ENCODE measurements at places on chromosomes 1 and 21. TPM values are rescaled to one million over a fixed set of nuclear protein-coding genes. Genes with fewer than 3 reads are reported as not detected.

The LRRC39 gene
- 0.34 TPM for total RNA-seq

- H3K4me3 ChIP-seq, result peak overlapping the region; percentile 99
- H3K27ac ChIP-seq, result peak overlapping the region; percentile 98
- H3K36me3 ChIP-seq, result peaks cover 25% of the 10 kb centered on the region
- peak; percentile 93 for DNase-seq
- H3K27me3 ChIP-seq, result no peaks in the 10 kb centered on the region
Measured at GRCh38 chr1:111203681-111204200, 3.3 kb upstream of the DENND2D start.

The TSSK3 gene
- total RNA-seq, result 0.90 TPM

The FAM177B gene
- not detected for total RNA-seq

The FCN3 gene
- not detected for total RNA-seq

The LENEP gene
- total RNA-seq, result not detected

The KRTAP13-2 gene
- total RNA-seq, result not detected

The KLF17 gene
- total RNA-seq, result not detected

- no peaks in the 10 kb centered on the region for H3K27me3 ChIP-seq
- DNase-seq, result peak; percentile 29
- H3K27ac ChIP-seq, result no peak overlapping the region
- H3K36me3 ChIP-seq, result peaks cover 3% of the 10 kb centered on the region
- peaks cover 77% of the 10 kb centered on the region for H3K4me1 ChIP-seq
Measured at GRCh38 chr21:41366522-41367151, 4.8 kb downstream of the MX2 start.

GRCh38 chr1:8095584-8095983, 69.5 kb upstream of the ERRFI1 start:
- H3K27me3 ChIP-seq, result peaks cover 14% of the 10 kb centered on the region
- H3K4me1 ChIP-seq, result peaks cover 31% of the 10 kb centered on the region
- no peaks in the 10 kb centered on the region for H3K36me3 ChIP-seq
- no peak for DNase-seq
- no peak overlapping the region for H3K4me3 ChIP-seq

GRCh38 chr1:156436141-156437036, 64.2 kb downstream of the MEF2D start:
- H3K36me3 ChIP-seq, result no peaks in the 10 kb centered on the region
- H3K4me3 ChIP-seq, result peak overlapping the region; percentile 24
- peaks cover 52% of the 10 kb centered on the region for H3K4me1 ChIP-seq
- no peak overlapping the region for H3K27ac ChIP-seq
- no peak for DNase-seq

DNA sequence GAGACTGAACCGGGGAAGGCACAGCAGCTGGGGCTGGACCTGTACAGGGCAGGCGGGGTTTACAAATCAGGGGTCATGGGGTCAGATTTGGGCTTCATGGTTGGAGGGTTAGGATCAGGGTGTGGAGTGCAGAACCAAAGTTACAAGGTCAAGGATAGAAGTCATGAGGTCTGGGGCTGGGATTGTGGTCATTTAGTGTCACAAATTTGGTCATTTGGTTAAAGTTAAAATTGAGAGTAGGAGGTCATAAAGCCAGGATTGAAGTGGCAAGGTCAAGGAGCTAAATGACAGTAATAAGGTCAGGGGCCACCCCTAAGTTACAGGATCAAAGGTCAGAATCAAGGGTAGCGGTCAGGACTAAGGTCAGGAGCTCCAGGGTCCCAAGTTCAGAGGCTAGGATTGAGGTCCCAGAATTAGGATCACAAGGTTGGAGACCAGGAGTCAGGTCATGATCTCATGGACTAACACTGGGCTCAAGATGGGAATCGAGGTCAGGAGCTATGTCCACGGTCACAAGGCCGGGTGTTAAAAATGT, 20.4 kb downstream of the SERINC2 start:
- H3K4me3 ChIP-seq, result no peak overlapping the region
- H3K36me3 ChIP-seq, result no peaks in the 10 kb centered on the region
- H3K4me1 ChIP-seq, result no peaks in the 10 kb centered on the region
- no peak for DNase-seq
- H3K27me3 ChIP-seq, result no peaks in the 10 kb centered on the region

The TCEA3 gene
- 8.3 TPM for total RNA-seq

DNA sequence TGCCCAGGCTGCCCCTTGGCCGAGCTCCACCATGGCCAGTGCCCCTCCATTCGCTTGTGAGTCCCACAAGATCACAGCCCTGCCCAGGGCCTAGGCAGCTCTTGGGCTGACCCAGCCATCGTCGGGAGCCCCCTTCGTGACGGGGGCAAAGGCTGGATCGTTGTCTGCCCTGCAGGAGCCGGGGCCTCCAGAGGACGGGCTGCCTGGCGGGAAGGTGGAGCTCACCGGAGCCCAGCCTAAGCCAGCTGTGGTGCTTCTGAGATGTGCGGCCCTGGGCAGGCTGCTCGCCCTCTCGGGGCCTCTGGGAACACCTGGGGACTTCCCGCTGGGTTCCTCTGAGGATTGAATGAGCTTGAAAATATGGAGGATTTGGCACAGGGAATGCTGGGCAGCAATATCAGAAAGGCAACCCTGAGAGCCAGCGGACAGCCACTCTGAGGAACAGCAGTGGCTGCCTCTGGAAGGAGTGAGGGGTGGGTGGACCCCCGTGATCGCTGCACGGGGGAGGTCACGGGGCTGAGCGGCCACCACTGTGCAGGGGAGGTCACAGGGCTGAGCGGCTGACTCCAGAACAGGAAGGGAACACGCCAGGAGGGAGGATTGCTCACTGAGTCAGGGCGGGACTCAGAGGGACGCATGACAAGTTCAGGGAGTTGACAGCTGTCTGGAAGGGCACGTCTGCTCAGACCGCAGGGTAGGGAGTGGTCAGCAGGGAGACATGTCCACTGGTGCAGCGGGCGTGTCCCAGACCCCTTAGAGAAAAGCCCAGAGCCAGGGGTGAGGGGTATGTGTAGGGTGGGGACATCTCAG, 19.3 kb downstream of the TP73 start:
- no peak for DNase-seq
- H3K36me3 ChIP-seq, result no peaks in the 10 kb centered on the region
- H3K27me3 ChIP-seq, result peaks cover 14% of the 10 kb centered on the region
- H3K4me3 ChIP-seq, result no peak overlapping the region
- H3K27ac ChIP-seq, result no peak overlapping the region

- no peak for DNase-seq
- H3K27ac ChIP-seq, result no peak overlapping the region
- H3K4me3 ChIP-seq, result no peak overlapping the region
- H3K27me3 ChIP-seq, result peaks cover 5% of the 10 kb centered on the region
- no peaks in the 10 kb centered on the region for H3K36me3 ChIP-seq
Measured at GRCh38 chr1:47761201-47761930, 235.8 kb downstream of the TRABD2B start.

GRCh38 chr1:110218739-110219138, 8.6 kb downstream of the KCNC4 start:
- DNase-seq, result no peak
- H3K27me3 ChIP-seq, result no peaks in the 10 kb centered on the region
- H3K4me3 ChIP-seq, result no peak overlapping the region
- peaks cover 3% of the 10 kb centered on the region for H3K36me3 ChIP-seq
- H3K27ac ChIP-seq, result no peak overlapping the region

- peaks cover 5% of the 10 kb centered on the region for H3K36me3 ChIP-seq
- no peak overlapping the region for H3K27ac ChIP-seq
- no peak for DNase-seq
- H3K27me3 ChIP-seq, result no peaks in the 10 kb centered on the region
Measured at GRCh38 chr1:110859062-110859461, 13.9 kb upstream of the CD53 start.

- H3K4me3 ChIP-seq, result no peak overlapping the region
- H3K27me3 ChIP-seq, result no peaks in the 10 kb centered on the region
- H3K27ac ChIP-seq, result no peak overlapping the region
- no peaks in the 10 kb centered on the region for H3K36me3 ChIP-seq
- no peaks in the 10 kb centered on the region for H3K4me1 ChIP-seq
- no peak for DNase-seq
Measured at GRCh38 chr1:78712467-78713051, 62.9 kb downstream of the IFI44 start.

Measured in activated CD8-positive, alpha-beta T cell treated with anti-CD3 and anti-CD28 coated beads for 36 hours (primary cell).